ENCODE measurements at places on chromosomes 2 and 18.

DNA sequence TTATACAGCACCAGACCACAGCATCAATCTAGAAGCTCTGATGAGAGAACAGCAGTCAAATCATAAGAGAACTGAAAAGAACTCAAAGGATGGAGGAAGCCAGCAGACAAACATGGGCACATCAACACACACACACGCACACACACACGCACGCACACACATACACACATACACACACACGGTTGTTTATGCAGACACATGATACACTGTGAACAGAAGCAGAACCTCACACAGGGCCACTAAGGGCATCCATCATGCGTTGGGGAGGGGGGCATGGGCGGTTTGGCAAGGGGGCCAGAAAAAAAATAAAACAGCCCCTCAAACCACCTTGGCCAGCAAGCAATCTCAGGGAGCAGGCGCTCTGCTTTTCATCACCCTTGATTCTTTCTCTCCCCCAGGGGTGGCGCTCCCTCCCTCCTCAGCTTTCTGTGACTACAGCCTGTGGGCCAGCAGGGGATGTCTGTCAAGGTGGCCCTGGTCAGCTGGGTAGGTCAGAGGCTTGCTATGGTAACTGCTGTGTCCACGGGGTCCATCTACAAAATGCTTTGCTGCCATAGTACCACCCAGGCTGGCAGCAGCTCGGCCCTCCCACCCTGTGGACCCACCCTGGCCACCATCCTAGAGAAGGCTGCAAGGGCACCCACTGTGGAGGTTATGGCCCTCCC, 318.0 kb downstream of the CELF4 start:
- no peak for DNase-seq

DNA sequence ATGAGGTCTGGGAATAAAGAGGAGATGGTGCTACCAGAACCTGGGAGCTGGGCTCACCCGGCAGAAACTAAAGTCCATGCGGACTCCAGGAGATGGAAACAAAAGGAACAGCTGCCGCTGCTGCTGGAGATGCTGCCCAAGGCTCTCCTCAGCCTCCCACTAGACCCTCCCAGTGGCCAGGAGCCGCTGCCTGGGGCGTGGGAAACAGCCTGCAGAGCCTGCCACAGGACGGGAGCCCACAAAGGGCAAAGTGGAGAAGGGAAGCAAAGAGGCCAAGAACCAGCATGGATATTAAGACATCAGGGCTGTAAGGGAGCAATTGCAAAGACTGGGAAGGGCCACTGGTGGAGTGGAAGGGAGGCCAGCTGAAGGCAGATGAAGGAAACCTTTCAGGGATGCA, 179.6 kb downstream of the NCK2 start:
- DNase-seq: no peak

- DNase-seq: no peak
These were observed 181.2 kb downstream of the DYSF start for GRCh38 chr2:71634567-71634966.

- DNase-seq: no peak
These were observed 557 bp upstream of the GREB1L start for GRCh38 chr18:21241301-21242048.

DNA sequence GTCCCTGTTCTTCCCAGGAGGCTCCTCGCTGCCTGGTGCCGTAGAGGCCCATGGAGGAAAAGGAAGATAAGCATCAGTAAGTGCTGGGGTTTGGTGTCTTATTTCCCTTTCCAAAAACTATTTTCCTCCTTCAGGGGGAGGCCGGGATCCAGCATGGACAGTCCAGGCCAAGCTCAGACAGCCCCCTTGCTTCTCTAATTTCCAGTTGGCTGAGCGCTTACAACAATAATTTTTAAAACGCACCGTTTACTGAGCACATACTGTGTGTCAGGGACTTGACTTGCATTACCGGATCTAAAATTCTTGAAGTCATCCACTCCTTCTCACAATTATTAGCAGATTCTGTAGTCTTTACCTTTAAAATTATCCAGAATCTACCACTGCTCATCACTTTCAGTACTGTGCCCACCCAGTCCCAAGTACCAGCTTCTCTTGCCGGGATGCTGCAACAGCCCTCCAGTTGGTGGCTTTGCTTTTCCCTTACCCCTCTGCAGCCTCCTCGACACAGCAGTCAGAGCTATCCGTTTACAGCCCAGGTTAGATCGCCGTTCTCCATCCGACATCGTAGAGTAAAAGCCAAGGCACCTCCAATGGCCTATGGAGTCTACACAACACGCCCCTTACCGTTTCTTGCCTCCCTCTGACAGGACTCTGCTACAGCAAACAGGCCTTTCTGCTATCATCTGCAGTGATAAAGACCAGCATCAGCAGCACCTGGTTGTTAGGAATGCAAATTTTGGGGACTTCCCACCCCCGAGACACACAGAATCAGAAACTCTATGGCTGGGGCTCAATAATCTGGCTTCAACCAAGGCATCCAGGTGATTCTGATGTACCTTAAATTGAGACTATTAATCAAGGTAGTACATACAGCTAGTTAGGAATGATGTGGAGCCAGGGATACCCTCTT, 75.2 kb upstream of the TSPYL6 start:
- DNase-seq: no peak

GRCh38 chr2:239130041-239130440, 270.8 kb downstream of the HDAC4 start:
- no peak for DNase-seq

GRCh38 chr2:28398101-28398834, 5.6 kb downstream of the FOSL2 start:
- DNase-seq: no peak

DNA sequence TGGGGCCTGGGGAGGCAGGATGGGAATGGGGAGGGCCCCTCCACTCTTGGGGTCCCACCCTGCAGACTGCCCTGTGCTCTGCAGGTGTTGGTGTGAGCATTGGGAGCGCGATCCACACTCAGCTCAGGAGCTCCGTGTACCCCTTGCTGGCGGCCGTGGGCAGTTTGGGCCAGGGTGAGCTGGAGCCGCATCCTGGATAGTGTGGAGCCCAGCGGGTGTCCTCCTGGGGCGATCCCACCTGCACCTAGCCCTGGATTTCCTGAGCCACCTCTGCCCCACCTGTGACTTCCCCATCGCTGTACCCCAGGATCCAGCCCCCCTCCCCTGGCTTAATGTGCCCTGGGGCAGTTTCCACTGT, 2.6 kb downstream of the PROM2 start:
- DNase-seq: no peak

DNA sequence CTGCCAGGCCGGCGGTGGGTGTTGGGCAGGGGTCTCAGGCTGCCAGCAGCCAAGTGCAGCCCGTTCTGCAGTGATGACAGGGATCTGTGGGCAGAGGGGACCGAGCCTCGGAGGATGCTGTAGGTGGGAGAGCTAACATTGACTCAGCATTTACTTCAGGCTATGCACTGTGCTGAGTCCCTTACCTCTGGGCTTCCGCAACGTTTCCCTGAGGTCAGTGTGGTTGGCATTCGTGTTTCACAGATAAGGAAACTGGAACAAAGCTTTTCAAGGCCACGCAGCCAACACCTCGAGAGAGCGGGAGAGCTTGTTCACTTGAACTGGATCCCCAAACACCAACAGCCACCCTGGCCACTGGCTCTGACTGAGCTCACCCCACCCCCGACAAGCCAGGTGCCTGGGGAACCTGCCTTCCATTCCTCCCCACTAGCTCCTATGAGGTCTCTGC, 839 bp upstream of the GPR148 start:
- DNase-seq: peak; percentile 23

DNA sequence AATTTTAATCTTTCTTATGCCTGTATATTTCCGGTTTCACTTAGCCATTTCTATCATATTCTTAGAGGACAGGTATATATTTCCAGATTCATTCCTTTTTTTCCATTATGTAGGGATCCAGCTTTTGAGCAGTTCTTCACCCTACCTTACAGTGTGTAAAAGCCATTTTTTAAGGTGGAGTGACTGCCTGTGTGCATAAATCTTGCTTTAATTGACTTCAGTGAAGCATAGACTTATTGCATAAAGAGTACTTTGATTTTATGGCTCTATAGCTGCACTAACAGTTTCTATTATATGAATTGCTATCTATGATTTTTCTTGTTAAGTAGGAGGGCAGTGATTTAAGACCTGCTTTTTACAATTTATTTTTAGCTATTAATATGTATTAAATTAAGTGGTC, 132.6 kb downstream of the NYAP2 start:
- DNase-seq: no peak

DNA sequence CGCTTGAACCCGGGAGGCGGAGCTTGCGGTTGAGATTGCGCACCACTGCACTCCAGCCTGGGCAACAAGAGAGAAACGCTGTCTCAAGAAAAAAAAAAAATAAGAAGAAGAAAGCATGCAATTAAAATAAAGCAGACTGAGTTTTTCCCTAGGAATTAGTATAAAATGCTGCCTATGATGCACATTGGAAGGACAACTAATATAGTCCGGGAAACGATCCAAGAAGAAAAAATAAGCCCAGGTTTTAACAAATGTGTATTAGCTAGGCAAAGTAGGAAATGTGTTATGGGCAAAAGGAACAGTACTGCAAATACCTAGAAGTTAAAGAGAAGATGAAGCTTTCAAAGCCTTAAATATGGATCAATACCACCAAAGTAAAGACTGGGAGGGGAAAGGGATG, 64.0 kb downstream of the SPIRE1 start:
- no peak for DNase-seq

- no peak for DNase-seq
These were observed 13.1 kb downstream of the PKDCC start for GRCh38 chr2:42060718-42061619.

Measured in T-helper 1 cell (primary cell).